Astrocyte of the spinal cord (primary cell): ENCODE measurements at places on chromosomes 5 and 9.

DNA sequence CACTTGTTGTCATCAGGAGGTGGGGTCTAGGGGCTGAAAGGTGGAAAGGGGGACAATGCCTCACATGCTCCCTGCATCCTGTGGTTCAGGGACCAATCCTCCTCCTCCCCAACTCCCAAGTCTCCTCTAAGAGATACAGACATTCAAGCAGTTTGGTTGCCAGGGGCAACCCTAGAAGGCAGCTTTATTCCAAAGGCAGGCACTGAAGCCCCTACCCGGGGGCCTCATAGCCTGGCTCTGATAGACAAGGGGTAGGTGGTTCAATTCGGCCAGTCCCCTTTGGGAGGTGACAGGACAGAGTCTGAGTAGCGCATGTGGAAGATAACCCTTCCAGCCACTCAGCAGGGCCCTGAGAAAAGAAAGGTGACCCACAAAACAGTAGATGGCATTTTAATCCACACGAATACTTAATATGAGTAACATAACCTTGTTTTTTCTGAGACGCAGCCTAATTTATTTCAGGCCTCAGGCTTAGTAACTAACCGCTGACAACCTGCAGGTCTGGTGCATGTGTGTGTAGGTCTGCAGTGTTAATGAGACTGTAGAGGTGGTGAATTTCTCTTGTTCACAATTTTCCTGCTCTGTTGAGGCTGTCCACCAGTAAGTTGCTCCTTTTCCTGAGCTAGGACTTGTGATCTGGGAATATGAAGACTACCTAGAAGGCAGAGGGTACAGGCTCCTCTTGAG lies 31.3 kb upstream of the HSPA9 start:
- no peak for DNase-seq

GRCh38 chr5:169160405-169160901 lies 140.5 kb downstream of the SLIT3 start:
- DNase-seq, result peak; percentile 8

GRCh38 chr9:100098887-100099721 lies at the start of the genes ERP44 and INVS:
Gene ERP44 (minus strand): TSS chr9:100099000. CDS start chr9:100098840, 160 bp downstream.
Gene INVS (plus strand): TSS chr9:100099243. CDS start chr9:100104522, 5,279 bp downstream.
- DNase-seq, result peak; percentile 99

- DNase-seq, result no peak
These were observed 44.6 kb upstream of the ALDH1A1 start for GRCh38 chr9:72997387-72997995.

GRCh38 chr9:112115109-112115508 lies 60.0 kb downstream of the SUSD1 start:
- DNase-seq, result no peak

DNA sequence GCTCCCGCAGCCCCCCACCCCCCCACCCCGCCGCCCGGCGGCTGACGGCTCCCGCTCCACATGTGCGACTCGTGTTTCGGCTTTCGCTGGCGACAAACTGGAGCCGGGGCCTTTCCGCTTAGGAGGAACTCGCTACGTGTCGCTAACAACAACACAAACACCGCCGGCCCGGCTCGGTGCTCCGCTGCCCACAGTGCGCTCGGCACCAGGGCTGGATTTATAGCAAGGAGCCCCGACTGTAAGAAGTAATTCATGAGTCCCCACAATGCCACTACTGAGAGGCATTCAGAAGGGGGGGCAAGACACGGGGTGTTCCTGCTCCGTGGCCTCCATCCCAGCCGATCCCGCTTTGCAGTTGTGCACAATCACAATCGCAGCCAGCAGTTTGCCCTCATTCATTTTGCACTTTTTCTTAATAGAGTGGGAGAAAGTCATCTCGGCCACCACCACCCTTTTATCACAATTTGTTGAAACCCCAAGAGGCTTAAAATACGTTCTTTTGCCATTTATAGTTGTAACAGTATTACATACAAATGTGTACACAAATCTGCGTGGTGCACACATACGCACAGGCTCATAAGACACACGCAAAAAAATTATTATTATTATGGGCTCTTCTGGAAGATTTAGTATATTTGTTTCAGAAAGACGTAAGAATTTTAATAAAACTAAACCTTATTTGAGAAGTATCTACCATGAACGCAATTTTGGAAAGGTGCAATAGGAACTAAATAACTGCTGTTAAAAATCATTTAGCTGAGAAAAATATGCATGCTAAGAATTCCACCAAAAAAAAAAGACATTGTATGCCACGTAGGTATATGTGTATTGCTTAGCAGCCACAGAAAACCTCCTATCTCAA lies 48.1 kb downstream of the EBF1 start:
- no peak for DNase-seq

- DNase-seq, result no peak
These were observed 287.6 kb upstream of the ADRA1B start for GRCh38 chr5:159628703-159629102.

DNA sequence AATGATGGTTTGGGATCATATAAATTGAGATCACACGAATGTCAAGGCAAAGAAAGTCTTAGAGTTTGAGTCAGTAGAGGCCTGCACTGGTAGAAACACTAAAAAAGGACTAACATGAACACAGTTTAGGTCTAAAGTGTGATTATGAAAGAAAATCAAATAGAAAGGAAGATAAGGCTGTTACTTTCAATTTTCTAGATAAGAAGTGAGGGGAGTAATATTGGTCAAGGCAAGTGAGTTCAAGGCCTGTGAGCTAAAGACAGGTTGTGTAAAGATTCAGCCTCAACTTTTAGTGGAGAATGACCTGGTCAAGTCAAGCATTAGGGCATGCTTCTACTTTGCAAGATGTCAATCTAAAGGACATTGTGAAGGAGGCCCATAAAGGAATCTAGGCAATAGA lies 19.0 kb downstream of the VLDLR start:
- no peak for DNase-seq

- no peak for DNase-seq
These were observed 164.3 kb upstream of the ACOT12 start for GRCh38 chr5:81558188-81558587.

DNA sequence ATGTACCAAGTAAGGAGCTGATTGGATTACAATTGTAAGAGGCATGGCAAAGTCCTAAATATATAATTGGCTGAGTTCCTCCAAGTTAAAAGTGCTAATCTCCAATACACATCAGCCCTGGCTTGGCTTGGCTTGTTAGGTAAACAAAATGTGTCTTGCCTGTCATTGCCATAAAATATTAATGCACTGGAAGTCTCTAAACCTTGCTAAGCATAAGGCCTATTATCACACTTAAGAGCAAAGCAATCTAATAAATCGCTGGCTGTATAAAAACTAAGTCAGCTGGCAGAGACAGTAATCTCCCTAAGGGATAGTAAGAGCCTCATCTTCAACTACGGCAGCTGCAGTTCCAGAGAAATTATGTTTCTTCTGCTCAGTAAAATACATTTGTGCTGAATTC lies 418.6 kb upstream of the GRAMD2B start:
- DNase-seq, result no peak

- no peak for DNase-seq
These were observed 99.2 kb downstream of the LPAR1 start for GRCh38 chr9:110939047-110939446.

GRCh38 chr5:108415726-108416125 lies 33.8 kb upstream of the FBXL17 start:
- DNase-seq, result no peak

- DNase-seq, result no peak
These were observed 178.9 kb downstream of the MSX2 start for GRCh38 chr5:174903172-174903732.

DNA sequence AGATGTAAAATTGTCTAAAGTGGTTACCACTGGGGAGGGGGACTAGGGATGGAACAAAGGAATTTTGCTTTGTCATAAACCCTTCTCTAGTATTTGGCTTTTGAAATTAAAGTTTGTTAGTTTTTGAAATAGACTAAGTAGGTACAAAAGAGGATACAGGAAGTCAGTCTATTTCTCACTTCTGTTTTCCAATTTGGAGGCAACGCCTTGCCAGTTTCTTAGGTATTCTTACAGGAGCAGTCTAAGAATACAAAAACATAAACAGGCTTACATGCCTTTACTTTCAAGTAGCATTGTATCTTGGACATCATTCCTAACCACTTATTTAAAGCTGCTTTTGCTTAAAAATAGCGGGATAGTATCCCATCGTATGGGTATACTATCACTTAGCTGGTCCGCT lies 34.4 kb downstream of the ALG2 start:
- no peak for DNase-seq

GRCh38 chr9:134537951-134538641 lies 103.5 kb upstream of the COL5A1 start:
- no peak for DNase-seq

DNA sequence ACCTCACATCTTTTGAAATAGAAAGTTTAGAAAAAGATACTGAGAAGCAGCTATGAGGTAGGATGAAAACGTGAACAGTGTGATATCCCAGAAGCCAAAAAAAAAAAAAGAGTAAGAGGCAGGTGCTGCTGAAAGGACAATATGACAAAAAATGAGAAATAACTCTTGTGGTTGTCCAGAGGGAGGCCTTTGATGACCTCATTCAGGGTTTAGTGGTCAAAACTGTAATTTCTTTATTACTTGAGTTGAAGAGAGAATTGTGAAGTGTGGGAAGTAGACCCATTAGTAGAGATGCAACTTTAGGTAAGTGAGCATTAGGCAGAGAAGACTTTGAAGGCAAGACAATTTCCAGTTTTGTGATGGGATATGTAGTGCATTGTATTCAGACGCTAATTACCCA lies 1306.3 kb upstream of the ACO1 start:
- DNase-seq, result no peak

- DNase-seq, result no peak
These were observed 1.1 kb downstream of the MVB12B start for GRCh38 chr9:126327714-126328185.

DNA sequence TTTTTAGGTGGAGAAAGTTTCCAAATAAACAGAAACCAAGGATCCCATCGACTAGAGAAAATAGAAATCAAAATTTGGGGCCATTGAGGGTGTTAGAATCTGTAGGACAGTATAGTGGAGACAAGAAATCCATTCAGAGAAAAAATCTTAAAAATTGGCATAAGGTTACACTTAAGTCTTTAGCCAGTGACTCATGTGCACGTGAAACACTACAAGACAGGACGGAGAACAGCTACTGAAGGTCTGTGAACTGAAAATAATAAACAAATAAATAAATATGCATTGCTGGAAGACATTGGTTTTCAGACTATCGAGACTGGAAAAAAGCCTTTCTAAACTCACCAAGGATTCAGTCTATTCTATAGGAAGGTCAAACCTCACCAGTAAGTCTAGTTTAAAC lies 1955.5 kb downstream of the MAT2B start:
- DNase-seq, result no peak

GRCh38 chr5:128053291-128053954 lies 30.1 kb upstream of the SLC12A2 start:
- peak; percentile 9 for DNase-seq

GRCh38 chr5:120895660-120896059 lies 431.6 kb downstream of the PRR16 start:
- DNase-seq, result no peak

- DNase-seq, result peak; percentile 10
These were observed 37.8 kb downstream of the RALGPS1 start for GRCh38 chr9:126952205-126952977.

- peak; percentile 3 for DNase-seq
These were observed 63.8 kb upstream of the ATG10 start for GRCh38 chr5:81908044-81908443.

DNA sequence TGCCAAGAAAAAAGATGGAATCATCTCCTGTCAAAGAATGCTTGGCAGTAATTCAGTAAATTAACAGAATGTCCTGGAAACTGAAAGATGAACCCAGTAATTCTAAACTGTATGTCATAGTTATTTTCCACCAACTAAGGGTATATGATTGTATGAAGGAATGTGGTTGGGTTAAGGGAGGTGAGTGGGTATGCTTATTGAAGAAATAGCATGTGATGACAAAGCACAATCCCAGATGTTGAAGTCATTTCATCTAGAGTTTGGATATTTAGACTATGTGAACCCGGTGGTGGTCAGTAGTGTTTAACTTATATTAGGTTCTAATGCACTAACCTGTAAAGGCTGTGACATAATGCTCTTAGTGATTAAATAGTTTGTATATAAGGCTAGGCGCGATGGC lies 87.3 kb downstream of the CDKN2A start:
- DNase-seq, result peak; percentile 65

- no peak for DNase-seq
These were observed 5.1 kb downstream of the ITGA2 start for GRCh38 chr5:52994266-52994665.

- DNase-seq, result no peak
These were observed 2.0 kb downstream of the PCDHGC3 start for GRCh38 chr5:141477815-141478214.

GRCh38 chr5:159469496-159470372 lies 139.4 kb upstream of the IL12B start:
- no peak for DNase-seq

GRCh38 chr9:114785866-114786650 lies 19.8 kb downstream of the TNFSF15 start:
- DNase-seq, result no peak

DNA sequence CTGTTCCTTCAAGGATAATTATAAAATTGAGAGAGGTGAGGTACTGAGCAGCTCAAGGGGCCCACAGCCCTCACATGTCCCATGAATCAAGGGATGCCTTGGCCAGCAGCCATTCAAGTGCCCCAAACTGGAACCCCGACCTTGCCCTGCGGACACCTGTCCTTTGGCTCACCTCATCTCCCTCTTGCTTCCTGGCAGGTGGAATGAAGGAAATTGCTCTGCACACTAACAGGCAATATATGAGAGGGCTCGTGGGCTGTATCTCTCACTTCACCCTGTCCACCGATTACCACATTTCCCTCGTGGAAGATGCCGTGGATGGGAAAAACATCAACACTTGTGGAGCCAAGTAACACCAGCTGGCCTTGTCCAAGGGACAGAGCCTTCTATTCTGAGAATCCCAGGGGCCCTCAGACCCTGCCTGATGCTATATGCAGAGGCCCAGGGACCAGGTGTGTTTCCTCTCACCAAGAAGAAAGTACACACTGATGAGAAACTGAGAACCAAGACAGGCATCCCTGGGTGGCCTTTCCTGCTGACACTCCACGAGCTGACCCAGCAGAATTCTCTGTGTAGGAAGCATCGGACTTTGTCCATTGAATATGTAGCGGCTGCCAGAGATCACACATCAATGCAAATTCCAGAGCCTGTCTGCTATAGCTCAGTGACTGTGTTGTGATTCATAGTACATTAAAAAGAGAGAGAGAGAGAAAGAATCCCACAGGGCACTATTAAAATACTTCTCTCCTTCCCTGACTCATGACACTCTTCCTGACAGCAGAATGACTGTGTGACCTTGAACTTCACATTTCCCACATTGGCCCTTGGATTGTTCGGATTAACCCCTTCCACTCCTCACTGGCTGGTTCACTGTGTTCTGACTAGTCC lies 92.6 kb downstream of the LIFR start:
- DNase-seq, result peak; percentile 89

- no peak for DNase-seq
These were observed 228.8 kb downstream of the PLK2 start for GRCh38 chr5:58231041-58231440.

DNA sequence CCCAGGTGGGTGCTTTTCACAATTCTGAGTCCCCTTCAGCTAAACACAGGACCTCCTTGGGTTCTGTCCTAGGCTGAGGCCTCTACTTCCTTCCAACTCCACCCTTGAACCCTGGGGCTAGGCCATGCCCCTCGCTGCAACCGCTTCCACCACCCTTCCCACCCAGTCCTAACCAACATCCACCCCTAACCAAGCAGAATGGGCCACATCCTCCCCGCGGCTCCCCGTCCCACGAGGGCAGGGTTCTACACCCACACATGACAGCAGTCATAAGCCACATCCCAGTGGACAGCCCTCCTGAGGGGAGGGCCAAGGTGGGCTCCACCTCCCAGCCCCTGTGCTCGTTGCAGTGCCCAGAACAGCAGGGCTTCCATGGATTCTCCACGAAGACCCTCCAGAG lies 65.8 kb downstream of the SHB start:
- DNase-seq, result no peak

- DNase-seq, result no peak
These were observed 331.2 kb upstream of the SMARCA2 start for GRCh38 chr9:1683951-1684350.
